ENCODE measurements at places on chromosomes 12 and 14.

GRCh38 chr14:22379727-22380126, 209.3 kb downstream of the DAD1 start:
- DNase-seq, result no peak

GRCh38 chr14:33516898-33517436, 433.9 kb downstream of the EGLN3 start:
- DNase-seq, result no peak

- DNase-seq, result peak; percentile 28
Observed at GRCh38 chr12:123267991-123268843, 3.4 kb downstream of the CDK2AP1 start.

DNA sequence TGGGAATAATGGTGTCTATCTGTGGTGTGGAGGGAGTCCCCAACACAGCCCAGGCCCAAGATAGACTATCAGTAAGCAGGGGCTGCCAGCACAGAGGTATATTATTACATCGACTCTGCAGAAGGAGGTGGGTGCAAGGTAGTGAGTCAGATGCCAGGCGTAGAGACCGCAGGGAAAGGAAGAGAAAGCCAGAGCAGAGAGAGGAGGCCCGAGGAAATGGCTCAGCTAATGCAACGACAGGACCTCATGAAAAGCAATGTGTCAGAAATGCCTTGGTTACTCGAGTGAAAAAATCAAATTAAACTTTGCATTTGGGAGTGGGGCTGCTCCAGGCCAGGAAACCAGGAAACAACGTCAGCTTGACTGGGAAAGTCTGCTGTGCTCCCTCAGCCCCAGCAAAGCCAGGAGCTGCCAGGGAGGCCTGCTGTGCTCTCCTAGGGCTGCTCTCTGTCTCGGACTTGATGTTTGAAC, 173.2 kb downstream of the SUDS3 start:
- no peak for DNase-seq

GRCh38 chr12:49515266-49515665, 23.6 kb upstream of the KCNH3 start:
- no peak for DNase-seq

- no peak for DNase-seq
Observed at GRCh38 chr14:61033855-61034254, 52.8 kb downstream of the SLC38A6 start.

GRCh38 chr12:45284096-45284901, 68.4 kb downstream of the ANO6 start:
- no peak for DNase-seq

GRCh38 chr12:18583655-18584054, 154.2 kb downstream of the PLCZ1 start:
- no peak for DNase-seq

- no peak for DNase-seq
Observed at GRCh38 chr14:100896369-100897060, 7.0 kb downstream of the RTL1 start.

DNA sequence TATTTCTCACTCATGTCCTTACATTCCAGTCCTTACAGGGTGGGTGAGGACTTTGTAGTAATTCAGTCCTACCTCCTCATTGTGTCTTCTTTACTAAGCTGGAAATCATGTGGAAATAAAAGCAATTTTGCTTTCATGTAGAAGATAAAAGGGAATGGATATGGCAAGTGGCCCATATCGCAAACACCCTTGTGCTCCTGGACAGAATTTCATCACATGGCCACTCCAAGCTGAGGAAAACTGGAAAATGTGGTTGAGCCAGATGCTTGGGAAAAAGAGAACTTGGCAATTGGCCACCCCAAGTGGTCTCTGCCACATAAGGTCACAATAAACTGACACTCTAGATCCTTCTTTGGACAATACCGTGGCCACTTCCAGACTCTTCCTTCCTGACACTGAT, 64.2 kb upstream of the IFNG-AS1 start:
- DNase-seq, result no peak

DNA sequence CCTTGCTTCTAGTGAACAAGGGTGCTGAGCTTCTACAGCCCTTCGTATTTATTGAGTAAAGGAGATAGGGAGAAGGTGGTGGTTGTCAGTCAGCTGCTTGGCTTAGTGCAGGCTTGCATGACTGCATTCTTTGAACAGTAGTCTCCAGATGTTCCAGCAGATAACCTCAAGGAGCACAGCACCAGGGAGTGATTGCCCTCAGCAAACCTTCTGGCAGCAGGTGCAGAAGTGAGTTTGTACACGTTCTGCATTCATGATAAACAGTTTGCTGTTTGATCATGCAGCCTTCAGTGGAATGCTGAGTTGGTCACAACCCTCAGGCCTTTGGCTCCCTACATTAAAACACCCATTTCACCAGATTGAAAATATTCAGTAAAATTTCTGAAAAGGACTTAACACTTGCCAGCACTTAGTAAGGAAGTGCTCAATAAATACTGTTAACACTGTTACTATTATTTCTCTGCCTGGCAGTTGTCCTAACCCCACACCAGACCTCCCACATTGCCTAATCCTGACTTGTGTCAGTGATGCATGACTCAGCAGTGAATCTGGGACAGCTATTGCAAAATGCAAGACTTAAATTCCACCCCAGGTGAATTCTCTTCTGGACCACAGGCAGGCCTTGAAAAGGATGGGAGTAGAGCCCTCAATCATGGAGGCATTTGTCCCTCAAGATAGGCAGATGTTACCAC, 18.9 kb upstream of the CARMIL3 start:
- no peak for DNase-seq

GRCh38 chr14:100436745-100437406, 113.7 kb downstream of the SLC25A47 start:
- no peak for DNase-seq

DNA sequence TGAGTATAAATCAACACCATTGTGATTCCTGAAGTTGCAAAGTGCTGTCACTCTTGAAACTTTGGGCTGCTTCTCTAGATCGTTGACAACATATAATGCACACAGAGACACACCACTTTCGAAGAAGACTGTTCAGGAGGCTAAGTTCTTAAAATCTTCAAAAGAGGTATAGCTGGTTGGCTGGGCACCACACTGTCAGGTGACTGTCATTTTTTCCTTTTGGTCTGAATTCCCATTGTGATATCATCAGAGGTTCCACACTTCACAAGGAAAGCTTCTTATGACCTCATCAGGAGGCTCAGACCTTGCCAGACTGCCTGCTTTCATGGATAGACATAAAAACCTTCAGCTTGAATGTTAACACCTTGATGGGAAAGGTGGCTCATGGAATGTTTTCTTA, at the start of the genes CAPZA3 and PLCZ1:
CAPZA3 (plus strand) TSS at position 301 of the 400 bp plus-strand sequence. CDS start 150 bp downstream, outside the sequence.
PLCZ1 (minus strand) TSS at position 194 of the 400 bp plus-strand sequence. CDS start 641 bp downstream, outside the sequence.
- DNase-seq, result no peak

- DNase-seq, result no peak
Observed at GRCh38 chr14:99872786-99873440, 79.7 kb downstream of the EML1 start.

- no peak for DNase-seq
Observed at GRCh38 chr14:92253381-92253894, 69.5 kb upstream of the SLC24A4 start.

DNA sequence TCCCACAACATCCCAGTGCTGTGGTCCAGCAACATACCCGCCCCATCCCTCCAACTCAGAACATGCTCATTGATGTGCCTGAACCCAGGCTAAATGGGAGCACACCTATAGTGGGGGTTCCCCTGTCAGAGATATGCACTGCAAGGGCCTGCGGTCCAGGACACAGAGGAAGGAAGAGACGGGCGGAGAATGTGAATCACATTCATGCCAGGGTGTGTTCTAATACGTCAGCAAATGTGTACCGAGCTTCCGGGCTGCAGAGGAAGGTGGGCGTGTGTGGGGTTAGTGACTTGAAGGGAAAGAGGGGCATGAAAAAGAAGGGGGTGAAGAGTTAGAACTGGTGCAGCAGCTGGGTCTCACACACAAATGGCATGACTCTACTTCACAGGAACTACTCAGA, 83.7 kb downstream of the DPF3 start:
- DNase-seq, result no peak

DNA sequence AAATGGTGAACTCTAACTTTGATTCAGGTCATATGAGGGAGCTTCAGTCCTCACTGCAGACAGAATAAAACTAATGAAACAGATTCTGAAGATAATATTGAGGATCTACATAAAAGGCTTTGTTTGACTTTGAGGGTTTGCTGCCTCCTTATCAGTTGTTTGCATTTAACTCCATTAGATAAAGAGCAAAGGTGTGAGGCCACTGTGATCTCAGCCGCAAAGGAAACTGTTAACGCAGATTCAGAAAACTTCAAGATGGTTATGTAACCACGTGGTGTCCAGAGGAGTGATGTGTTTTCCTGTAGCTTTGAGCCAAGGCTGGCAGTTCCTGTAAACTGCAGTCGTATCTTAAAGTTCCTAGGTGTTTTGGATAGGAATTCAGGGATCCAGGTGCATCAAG, 67.8 kb downstream of the METTL25 start:
- no peak for DNase-seq

- no peak for DNase-seq
Observed at GRCh38 chr14:67646131-67646530, 26.4 kb downstream of the ARG2 start.

- DNase-seq, result no peak
Observed at GRCh38 chr12:131701705-131702572, 9.0 kb upstream of the SFSWAP start.

DNA sequence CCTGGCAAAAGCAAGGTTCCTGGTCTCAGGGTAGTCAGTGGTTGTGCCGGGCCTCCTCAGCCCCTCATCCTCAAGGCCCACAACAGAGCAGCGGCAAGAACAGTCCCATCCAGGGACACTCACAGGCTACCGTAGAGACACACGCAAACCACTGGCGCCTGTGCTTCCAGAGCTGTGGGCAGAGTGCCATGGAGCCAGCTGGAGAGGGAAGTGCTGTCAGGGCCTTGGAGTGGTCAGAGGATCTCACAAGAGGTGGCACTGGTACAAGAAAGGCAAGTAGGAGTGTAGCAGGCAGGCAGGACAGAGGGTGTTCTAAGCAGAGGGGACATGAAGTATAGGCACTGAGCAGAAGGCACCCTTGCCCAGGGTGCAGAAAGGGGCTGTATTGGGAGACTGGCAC, 34.6 kb downstream of the ANKRD9 start:
- DNase-seq, result no peak

DNA sequence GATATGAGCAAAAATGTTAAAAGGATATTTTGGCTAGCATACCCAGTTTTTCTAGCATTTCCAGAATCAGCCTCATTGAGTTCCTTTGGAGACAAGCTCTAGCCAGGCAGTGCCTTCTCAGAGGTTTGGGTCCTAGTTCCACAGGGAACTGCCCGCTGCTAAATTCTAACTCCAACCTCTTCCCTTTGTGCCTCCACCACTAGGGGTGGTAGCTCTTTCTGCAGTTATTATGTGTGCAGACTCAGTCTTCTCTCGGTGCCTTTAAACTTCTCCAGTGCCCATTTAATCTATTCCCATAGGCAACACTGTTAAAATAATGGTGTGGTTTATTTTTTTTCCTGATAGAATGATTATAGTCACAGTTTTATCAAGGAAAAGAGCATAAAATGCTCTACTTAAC, 21.5 kb upstream of the SLC25A3 start:
- DNase-seq, result no peak

DNA sequence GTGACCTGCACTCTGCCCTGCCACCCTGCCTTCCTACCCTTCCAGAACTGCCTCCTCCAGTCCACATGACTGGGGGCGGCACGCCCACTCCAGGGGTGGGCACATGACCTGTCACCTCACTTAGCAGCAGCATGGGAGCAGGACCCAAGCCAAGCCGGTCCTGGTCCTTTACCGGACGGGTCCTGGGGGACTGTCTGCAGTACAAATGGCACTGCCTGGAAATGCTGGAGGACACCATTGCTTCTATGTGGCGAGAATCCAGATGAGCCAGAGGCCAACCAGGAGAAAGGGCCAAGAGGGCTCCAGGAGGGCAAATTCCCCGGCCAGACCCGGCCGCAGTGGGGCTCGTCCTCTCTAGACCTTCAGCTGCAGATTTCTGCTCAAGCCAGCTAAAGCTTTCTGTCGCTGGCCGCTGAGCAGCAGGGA, 33.1 kb downstream of the ITPK1 start:
- DNase-seq, result no peak

- no peak for DNase-seq
Observed at GRCh38 chr12:78315028-78315427, 484.3 kb downstream of the NAV3 start.

DNA sequence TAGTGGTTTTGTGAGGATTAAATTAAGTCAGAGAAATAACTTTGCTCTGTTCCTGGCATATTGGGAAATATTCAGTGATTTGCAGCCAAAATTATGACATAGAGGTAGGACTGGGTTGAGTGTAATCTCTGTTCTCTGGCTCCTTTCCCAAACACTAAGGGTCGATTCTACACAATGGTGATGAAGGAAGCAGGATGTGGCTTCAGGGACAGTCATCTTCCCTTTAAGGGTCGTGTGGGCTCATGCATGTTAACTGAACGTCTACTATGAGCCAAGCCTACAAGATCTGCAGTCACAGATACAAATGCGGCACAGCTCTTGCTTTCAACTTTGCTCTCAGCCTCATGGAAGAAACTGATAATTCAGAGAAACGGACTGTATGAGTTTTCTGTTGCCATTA, 381.6 kb downstream of the VRK1 start:
- no peak for DNase-seq

DNA sequence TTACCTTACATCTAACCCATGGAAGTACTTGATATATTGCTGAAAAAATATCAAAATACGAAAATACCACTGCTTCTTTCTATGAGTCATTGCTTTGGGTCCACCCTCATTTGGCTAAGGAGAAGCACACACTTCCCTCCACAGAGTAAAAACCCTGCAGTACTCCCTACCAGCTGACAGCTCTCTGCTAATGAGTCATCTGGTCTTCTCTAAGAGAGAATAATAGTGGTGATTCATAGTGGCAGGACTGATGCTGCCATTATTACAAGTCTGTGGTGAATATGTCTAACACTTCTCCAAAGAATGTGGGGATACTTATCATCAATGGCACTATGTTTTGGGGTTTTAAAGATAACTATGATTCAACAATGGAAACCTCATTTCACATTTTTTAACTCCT, 90.7 kb downstream of the PPFIA2 start:
- DNase-seq, result no peak

- no peak for DNase-seq
Observed at GRCh38 chr14:105154476-105154871, 14.1 kb downstream of the JAG2 start.

GRCh38 chr14:95215094-95215725, 57.9 kb upstream of the DICER1 start:
- DNase-seq, result no peak

- no peak for DNase-seq
Observed at GRCh38 chr12:110234755-110235154, 46.3 kb upstream of the ATP2A2 start.

DNA sequence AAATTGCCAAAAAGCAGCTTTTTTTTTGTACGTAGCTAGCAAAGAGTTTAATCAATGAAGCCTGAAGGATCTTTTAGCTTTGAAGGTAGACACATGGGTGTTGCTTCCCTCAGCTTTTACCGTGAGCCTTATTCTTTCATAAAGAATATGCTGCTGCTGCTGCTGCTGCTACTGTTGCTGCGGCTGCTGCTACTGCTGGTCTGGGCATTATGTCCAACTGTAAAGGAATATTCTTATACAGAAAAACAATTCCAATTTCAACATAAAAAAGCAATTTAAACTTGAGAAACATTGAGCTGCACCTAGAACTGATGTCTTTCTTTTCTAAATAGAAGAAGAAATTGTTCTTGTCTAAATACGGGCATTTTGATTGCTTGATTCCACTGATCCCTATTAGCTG, 38.9 kb upstream of the PPP1R12A start:
- no peak for DNase-seq

Data from bone marrow (tissue), 2 donors.